Activated naive CD4-positive, alpha-beta T cell (primary cell): ENCODE measurements at places on chromosomes 2 and 18.

GRCh38 chr2:175872005-175872348, 130.1 kb downstream of the LNPK start:
- no peak for DNase-seq

- no peak for DNase-seq
These were observed 24.4 kb downstream of the MPHOSPH10 start for GRCh38 chr2:71154798-71155197.

- no peak for DNase-seq
These were observed 15.9 kb upstream of the SERPINB11 start for GRCh38 chr18:63686871-63687270.

- DNase-seq: no peak
These were observed 257.9 kb downstream of the PTPRM start for GRCh38 chr18:7824970-7825369.

- DNase-seq: no peak
These were observed 157.9 kb upstream of the TTC39C start for GRCh38 chr18:23856466-23857163.

DNA sequence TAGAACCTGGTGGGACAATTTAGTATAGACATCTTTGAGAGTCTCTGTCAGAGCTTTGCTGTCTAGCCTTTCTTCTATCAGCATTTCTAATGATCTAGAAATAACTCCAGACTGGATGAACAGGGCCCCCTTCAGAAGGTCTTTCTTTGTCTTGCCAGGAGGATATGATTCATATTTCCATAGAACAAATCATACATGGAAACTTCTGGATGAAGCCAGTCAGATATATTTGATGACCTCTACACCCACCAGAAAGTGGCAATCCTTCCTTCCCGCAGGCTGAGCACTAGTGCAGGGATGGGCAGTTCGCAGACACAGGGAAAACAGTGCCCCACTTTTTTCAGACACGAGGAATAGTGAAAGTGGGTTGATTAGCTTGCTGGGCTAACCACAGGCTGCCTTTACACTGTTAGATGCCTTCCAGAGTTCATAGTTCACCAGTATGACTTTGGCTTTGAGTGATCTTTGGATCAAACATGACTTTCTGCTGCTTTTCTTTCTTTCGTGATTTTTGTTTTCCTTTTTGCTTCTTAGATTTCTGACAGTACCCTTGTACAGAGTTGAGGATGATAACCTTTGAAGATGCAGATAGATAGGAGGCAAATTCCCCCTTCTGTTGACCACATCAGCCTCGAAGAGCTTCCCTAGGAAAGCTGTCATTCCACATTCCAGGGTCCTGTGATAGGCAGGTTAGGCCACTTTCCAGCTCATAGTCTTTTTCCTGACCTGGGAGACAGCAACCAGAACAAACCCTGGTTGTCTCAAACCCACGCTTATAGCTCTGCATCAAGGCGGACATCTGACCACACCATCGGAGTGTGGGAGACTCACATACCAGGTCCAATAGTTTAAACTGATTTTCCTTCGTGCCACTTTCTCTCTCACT, 237.0 kb downstream of the ZNF407 start:
- no peak for DNase-seq
